ENCODE measurements at places on chromosomes 1 and 21. TPM values are rescaled to one million over a fixed set of nuclear protein-coding genes. Genes with fewer than 3 reads are reported as not detected.
A peak's percentile ranks its signal among the peaks of the same experiment; 100 is the strongest.

The RTCA gene
- 13.5 TPM for total RNA-seq

The GSTM4 gene
- 12.1 TPM for total RNA-seq

DNA sequence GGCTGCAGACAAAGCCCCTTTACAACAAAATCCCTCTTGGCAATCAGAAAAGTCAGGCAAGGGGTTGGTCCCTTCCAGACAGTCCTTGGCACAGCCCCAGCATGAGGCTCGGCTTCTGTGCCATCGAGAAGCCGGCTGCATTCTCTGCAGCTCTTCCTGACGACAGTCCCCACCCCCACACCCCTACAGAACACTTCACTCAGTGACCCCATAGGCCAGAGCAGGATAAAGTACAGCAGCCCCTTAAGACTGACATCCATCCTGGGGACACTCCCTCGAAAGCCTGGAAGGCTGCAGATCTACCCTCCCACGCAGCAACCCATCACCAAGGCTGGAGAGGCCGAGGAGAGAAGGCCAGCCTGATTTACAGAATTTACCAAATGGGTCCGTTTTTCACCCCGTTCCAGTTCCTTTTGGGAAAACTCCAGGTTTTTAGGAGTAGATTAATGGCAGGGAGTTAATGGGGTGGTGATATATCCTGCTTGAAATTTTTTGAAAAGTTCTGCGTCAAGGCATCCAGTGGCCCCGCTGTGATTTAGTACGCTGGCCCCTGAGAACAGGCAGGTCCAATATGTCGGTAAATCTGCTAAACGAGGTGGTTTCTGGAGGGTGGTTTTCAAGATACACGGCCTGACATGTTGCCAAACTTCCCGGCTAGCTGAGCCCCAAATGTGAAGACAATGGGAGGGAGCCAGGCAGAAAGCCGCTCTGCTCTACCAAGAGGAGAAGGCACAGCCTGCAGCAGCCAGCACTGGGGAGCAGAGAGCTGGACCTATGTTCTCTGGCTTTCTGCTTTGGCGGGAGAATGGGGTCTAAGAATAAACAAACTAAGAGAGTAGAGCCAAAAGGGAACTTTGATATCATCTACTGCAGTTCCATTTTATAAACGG, 81.7 kb downstream of the SSBP3 start:
- DNase-seq: no peak

- no peak for DNase-seq
Measured at GRCh38 chr1:95701450-95702173, 467.6 kb downstream of the RWDD3 start.

GRCh38 chr1:46543761-46544560, 7.5 kb downstream of the KNCN start:
- DNase-seq: no peak

The LDLRAD1 gene
- not detected for total RNA-seq

- no peak for DNase-seq
Measured at GRCh38 chr1:14340002-14340785, 258.3 kb upstream of the KAZN start.

- no peak for DNase-seq
Measured at GRCh38 chr1:167673265-167673664, 43.2 kb downstream of the RCSD1 start.

The LRRN2 gene
- total RNA-seq: 1.3 TPM

GRCh38 chr1:19289244-19289643, 674 bp upstream of the AKR7A3 start:
- DNase-seq: no peak

- DNase-seq: no peak
Measured at GRCh38 chr1:91548376-91549040, 47.9 kb downstream of the CDC7 start.

DNA sequence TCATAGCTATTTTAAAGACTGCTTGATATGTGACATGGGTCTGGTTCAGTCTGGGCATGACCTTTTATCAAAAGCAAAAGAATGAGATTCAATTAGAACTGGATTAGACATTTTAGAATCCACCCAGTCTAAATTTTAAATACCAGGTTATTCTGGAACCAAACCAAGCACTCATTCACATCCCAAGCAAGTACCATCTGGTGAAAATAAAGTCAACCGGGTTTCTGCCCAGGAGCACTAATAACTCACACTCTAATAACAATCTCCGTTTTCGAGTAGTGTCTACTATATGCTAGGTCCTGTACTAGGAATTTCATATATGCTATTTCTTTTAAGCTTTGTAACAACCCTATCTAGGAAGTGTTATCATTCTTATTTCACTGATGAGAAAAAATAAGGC, 30.6 kb downstream of the ZNHIT6 start:
- DNase-seq: no peak

GRCh38 chr1:107963601-107964335, 1.2 kb downstream of the VAV3 start:
- peak; percentile 55 for DNase-seq

GRCh38 chr1:95207223-95207935, 26.6 kb upstream of the RWDD3 start:
- no peak for DNase-seq

The TMEM61 gene
- total RNA-seq: not detected

The UBE2U gene
- total RNA-seq: not detected

DNA sequence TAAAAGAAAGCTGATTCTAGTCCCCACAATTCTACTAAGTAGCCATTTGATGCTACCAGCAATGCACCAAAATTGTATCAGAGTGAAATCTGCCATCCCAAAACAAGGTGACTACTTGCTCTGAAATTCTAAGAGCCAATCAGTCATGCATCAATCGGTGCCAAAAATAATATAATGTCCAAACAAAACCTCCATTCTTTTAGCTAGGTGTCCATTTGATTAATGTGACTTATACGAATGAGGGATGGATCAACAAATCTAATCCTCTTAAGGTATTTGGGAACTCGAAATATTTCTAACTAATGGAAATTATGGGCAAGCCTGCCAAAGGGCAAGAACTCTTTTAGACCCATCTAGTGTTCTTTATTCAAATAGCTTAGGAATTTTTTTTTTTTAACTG, 66.4 kb upstream of the NEK2 start:
- no peak for DNase-seq

DNA sequence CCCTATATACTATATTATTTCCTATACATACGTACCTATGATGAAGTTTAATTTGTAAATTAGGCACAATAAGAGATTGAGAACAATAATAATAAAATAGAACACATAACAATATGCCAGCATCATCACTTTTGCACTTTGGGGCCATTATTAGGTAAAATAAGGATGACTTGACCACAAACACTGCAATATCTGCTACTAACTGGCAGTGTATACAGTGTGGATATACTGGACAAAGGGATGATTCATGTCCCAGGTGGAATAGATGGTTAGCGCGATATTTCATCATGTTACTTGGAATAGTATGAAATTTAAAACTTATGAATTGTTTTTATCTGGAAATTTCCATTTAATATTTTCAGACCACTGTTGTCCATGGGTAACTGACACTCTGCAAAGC, 35.4 kb upstream of the TXLNA start:
- no peak for DNase-seq

DNA sequence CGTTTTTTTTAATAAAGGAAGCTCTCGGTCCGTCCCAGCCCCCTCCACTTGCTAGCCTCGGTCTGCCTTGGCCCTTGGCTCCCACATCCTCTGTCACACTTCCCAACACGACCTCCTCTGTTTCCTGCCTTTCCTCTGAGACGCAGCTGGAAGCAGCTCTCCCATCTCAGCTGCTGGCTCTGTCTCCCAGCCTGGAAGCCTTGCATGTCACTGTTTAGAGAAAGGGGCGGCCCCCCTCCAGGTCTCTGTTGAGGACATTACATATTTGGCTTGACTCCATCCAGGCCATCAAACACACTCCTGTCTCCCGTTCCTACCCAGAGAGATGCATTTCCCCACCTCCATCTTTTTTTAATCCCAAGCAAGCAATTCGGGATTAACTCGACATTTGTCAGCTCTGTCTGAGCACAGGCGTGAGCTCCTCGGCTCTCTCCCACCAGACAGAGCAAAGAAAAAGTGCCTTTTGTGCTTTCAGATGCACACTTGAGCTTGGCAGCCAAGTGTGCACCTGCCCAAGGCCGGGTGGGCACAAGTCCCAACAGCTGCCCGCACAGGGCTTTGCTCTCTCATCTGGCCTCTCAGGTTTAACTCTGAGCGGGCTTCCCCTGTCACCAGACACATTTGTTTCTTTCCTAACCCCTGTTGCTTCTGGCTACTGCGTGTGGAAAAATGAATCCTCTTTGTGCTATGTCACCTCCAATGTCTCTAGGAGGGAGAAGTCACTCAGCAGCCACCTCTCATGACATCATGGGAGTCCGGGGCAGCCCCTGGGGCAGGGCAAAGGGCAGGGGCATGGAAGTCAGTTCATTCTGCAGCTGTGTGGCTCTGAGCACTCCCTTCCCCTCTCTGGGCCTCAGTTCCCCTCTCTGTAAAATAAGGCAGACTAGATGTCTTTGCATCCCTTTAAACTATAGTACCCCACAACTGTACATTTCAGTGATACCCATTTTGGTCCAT, 108.3 kb downstream of the KCND3 start:
- DNase-seq: no peak

DNA sequence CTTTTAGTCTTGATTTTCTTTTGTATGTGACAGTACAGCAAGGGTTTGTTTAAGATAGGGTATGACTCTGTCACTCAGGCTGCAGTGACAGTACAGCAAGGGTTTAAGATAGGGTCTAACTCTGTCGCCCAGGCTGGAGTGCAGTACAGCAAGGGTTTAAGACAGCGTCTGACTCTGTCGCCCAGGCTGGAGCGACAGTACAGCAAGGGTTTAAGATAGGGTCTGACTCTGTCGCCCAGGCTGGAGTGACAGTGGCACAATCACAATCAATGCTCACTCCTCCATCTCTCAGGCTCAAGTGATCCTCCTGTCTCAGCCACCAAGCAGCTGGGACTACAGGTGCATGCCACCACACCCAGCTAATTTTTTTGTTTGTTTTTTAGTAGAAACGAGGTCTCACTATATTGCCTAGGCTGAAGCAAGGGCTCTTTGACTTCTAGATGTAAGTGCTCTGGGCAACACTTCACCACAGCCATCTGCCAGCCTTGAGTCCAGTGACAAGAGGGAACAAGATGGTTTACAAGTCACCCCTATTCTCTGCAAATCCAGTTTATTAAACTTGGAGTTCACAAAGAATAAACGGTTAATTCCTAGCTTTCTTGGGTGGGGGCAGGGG, 965 bp upstream of the SH2D5 start:
- DNase-seq: no peak

DNA sequence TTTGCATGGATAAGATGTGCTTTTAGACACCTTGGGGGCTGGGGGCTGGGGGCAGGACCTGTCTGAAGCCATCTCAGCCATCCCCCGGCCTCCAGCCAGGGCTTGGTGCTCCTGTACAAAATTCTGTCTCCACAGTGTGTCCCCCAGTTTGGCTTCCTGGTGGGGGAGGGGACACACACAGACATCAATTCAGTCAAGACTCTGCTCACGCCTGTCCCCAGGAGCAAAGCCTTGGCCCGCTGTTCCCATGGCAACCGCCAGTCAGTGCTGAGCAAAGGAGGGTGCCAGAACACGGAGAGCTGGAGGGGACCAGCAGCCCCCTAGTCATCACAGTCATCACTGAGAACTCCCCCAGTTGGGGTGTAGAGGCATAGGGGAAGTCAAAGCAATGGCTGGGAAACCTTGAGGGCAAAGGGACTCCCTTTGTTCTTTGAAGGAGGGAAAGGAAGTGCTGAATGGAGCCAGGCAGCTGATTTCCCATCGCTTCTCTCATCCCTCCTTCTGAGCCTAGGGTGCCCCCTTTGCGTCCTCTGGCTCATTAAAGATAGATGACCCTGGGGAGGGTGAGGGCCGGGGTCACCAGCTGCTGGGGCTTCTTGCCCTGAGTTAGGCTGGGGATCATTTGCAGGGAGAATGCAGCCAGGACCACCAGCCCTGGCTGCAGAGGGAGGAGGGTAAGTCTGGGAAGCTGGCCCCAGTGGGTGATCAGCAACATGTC, 134.9 kb upstream of the IPO9 start:
- DNase-seq: no peak

DNA sequence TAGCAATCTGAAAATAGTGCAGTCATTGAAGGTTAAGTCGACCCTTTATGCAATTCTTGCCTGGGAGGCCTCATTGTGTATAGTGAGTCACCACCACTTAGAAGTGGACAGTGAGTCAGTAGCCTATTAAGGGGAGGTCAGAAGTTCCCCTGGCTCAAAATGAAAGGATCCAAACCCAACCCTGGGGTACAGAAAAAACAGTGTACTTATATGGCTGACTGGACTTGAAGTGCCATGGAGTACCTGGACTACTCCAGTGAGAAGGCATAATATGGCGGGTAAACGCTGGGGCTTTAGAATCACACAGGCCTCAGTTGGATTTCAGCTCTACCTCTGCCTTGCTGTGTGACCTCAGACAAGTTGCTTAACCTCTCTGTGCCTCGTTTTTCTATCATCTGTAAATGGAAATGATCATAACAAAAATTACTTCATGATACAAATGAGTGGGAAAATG, 2.2 kb upstream of the BCL9 start:
- no peak for DNase-seq

The CELA2A gene
- not detected for total RNA-seq

DNA sequence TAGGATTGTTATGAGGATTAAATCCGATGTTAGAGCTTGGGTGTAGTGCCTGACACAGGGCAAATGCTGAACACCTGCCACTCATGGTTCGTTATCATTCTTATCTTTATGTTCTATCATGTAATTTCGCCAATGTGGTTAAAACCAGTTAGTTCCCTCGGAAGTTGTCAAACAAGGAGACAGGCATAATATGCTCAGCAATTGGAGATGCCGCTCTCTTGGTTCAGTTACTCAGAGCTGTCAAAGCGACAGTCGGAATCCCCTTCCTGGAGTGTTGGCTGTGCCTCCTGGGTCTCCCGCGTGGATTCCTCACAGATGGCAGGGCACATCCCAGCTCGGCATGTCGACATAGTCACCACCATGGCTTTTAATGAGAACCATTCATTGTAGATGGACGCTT, 192.2 kb downstream of the ROR1 start:
- DNase-seq: peak; percentile 27

The CC2D1B gene
- 30.2 TPM for total RNA-seq

GRCh38 chr1:206050655-206051235, 2.2 kb upstream of the RHEX start:
- DNase-seq: peak; percentile 84

DNA sequence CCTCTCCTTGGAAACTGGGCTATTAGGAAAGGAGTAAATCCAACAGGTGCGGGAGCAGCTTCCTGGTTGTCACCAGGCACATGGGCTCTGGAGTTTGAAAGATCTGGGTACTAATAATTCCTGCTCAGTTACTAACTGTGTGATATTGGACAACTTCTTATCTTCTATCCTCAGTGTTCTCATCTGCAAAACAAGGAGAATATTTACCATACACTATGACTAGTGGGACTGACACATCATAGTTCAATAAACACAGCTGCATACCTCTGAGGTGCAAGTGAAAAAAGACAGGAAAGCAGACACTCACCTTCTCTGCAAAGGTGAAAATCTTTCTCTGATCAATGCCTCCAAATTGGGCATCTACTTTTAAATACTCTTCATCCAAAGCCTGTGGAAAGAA, 19.7 kb downstream of the YARS1 start:
- DNase-seq: no peak

DNA sequence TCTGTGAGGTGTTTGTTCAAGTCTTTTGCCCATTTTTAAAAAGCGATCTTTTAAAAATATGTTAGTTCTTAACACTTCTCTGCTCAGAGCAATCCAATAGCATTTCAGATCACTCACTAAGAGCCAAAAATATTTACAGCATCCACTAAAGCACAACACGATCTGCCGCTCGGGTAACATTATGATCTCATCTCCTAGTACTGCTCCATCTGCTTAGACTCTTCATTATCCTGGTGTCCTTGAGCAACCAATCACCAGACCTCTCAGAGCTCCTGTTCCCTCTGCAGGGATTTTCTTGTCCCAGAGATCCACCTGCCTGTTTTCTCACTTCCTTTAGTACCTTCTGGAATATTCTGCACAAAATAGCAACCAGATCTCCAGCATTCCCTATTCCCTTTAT, 235.3 kb upstream of the ESRRG start:
- DNase-seq: no peak

Data from hematopoietic multipotent progenitor cell (in vitro differentiated cells).